ENCODE measurements at places on chromosomes 3 and 15.
A peak's percentile ranks its signal among the peaks of the same experiment; 100 is the strongest.

DNA sequence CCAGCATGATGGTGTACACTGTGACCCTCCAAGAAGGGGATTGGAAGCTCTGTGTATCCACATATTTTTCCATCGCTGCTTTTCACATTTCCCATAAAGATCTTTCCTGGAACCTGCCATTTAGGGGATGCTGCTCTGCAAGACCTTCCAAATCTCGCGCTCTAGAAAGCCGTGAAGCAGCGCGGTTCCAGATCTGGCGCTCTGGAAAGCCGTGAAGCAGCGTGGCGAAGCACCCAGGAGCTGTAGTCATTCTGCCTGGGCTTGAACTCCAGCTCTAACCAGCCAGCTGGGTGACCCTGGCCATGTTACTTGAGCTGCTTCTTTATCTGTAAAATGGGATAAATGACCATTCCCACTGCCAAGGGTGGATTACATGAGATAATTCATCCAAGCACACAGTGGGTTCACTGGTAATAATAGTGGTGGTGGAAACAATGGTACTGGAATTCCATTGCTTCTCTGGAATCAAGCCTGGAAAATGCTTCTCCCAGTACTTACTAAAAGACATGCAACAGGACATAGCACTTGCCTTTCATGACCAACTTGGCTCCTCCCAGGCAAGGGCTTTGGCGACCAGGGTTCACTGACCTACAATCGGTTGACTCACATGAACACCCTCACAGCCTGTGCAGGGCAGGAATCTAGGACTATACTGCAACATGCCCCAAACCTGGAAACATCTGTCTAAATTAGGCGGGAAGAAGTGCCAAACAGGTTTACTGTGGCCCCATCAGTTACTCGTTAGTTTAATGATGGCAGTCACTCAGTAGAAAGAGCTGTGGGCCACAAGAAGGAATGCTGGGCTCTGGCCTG is 70.7 kb downstream of the XXYLT1 start:
- no peak for DNase-seq

GRCh38 chr15:99614749-99615288 is 49.0 kb downstream of the MEF2A start:
- DNase-seq: no peak

DNA sequence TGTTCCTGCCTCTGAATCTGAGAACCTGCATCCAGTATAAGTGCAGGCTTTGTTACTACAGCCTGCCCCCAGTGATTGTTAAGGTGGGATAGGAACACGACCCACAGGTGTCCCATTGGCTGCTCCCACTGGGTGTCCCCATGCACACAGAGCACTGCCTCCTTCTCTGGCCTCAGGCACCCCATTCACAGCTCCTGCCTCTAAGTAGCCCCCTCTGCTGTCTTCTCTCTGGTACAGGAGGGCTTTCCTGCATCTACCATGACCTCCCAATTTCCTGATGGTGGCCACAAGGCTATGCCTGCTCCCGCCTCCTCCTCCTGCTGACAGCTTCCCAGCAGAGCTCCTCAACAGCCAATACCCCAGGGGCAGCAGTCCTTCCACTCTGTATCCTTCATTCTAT is 238.6 kb upstream of the TMC3 start:
- DNase-seq: no peak

DNA sequence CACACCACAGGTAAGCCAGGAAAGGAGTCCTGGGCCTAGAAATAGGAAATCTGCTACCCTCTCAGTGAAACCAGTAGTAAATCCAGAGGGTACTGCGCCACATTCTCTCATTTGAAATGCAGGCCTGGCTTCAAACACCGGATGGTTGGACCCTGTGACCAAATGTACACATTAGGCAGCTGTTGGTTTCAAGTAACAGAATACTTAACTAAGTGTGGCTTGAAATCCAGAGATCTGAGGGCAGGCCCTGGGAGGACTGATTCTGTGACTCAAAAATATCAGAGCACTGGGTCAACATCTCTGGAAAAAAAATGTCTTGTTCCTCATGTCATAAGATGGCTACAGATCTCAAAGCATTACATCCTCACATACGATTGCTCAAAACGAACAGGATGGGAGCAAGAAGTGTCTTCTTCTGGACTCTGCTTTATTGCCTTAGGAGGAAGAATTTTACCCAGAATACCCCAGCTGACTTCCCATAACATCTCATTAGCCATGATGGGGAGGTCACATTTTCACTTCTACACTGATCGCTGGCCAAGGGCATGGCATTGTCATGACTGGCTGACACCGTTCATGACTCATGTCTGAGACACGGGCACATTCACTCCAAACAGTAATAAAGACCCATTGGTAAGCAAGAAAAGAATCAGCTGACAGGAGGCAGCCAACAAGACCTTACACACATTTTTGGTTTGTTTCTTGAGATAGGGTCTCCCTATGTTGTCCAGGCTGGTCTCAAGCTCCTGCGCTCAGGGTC is 166.0 kb downstream of the ARRDC4 start:
- DNase-seq: no peak

DNA sequence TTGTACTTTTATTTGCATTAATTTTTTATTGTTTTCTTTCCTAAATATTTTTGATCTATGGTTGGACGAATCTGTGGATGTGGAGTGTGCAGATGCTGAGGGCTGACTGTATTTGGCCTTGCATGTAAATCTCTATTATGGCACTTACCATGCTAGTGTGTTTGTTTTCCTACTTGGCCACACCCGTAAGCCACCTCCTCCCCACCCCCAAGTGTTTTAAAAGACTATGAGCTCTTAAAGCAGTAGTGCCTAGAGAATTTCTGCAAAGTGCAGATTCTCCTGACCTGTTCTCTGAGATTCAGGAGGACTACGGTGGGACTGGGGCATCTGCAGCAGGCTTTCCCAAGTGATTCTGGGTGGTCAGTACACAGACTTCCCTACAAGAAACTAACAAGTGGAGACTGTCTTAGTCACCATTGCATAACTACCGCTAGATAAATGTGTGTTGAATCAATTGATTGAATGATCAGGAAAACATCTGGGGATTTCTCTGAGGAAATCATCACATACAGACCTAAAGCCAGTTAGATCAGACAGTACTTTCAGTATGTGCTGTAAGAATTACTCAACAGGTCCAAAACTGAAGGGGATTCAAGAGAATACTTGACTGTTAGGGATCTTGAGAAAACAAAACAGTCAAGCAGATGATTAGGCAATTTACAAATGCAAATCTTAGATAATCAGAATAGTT is 6.2 kb upstream of the TIPARP start:
- DNase-seq: peak; percentile 49

Data from fibroblast of skin of left biceps (primary cell).